GM20000 (cell line): ENCODE measurements at places on chromosomes 2 and 18.

DNA sequence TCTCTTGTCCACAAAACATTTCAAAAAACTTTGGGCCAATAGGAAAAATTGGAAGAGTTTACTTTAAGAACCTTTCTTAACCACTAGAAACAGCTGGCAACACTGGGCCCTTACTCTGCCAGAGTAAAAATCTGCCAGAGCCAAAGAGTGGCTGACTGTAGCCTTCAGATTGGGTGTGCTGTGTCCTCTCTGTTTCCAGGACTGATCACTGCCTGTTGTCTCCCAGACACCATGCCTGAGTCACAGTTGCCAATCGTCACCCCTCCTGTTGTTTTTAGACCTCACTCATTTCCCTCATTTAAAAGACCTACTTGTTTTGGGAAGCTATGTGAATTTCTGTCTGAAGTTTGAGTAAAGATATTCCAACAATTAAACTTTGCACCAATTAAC lies 159.1 kb downstream of the PPP1R1C start:
- DNase-seq = no peak

GRCh38 chr18:40974448-40974847 lies 980.6 kb upstream of the PIK3C3 start:
- DNase-seq = no peak

- no peak for DNase-seq
These were observed 62.6 kb upstream of the FN1 start for GRCh38 chr2:215498431-215498830.

GRCh38 chr2:66813976-66814375 lies 379.1 kb downstream of the MEIS1 start:
- DNase-seq = no peak
